ENCODE measurements at places on chromosomes 16 and 17.

DNA sequence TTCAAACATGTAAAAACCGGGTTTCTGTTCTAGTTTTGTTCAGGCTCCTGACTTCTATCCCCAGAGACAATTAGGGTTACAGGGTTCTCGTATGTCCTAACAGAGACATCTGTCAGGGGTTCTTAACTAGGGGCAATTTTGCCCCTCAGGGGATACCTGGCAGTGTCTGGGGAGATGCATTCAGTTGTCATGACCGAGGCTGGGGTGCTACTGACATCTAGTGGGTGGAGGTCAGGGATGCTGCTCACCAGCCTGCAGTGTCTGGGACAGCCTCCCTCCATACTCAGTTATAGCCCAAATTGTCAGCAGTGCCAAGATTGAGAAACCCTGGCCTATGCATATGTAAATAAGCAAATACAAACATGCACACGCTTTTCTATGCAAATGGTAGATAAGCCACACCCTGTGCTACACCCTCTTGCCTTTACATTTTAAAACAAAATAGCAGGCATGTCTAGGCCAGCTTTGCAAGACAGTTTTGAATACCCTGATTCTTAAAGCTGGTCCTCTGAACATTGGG is 37.4 kb downstream of the CLEC16A start:
- no peak for DNase-seq

DNA sequence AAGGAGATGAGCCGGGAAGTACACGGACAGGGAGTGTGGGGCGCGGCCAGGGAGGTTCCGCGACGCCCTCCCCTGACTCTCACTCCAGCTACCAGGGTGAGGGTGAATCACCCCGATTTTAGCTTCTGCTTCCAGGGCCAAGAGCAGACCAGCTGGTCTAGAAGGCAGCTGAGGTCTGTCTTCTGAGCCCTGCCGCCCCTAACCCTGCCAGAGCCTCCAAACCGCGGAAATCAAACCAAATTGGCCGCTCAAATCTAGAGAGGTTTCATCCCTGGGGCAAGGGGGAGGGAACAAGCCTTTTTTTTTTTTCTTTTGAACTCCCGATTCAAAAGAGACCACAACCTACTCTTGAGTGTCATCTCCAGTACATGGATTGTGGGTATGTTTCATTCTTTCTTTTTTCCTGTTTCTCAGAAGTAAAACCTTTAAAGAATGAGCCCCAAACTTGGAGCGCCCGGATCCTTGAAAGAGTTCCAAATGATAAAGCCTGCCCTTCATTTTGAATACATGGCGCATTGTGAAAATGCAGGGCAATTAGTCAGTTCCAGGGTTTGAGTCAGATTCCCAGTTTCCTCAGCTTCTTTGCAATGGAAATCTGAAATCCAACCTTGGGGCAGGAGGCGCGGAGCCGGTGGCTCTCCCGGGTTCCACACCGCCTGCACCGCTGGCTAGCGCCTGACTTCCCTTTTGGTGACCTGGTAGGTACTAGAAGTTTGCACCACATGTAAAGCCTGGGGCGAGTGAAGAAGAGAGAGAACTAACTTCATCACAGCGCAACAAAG is 16.5 kb upstream of the ZFHX3 start:
- DNase-seq: no peak

- DNase-seq: peak; percentile 4
These were observed 18.5 kb upstream of the AATK start for GRCh38 chr17:81184555-81184954.

DNA sequence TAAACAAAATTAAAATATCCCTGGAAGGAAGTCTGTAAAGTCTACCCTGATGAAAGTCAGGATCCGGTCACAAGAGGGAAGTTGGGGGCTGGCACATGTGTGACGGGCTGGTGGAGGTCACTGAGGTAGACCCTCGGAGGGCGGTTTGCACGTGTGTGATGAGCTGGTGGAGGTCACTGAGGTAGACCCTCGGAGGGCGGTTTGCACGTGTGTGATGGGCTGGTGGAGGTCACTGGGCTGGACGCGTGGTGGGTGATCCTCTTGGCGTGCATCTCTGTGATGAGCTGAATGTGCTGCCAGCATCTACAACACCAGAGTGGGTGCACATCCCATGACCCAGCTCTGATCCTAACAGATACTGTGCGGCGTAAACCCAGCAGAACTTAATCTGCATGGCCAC is 43.7 kb upstream of the METRNL start:
- DNase-seq: no peak

- DNase-seq: no peak
These were observed 2.8 kb downstream of the MYCBPAP start for GRCh38 chr17:50511058-50511457.

GRCh38 chr17:68301438-68301959 is 10.2 kb downstream of the ARSG start:
- DNase-seq: peak; percentile 65

- DNase-seq: no peak
These were observed 18.2 kb downstream of the CMTM4 start for GRCh38 chr16:66678337-66678736.

- DNase-seq: no peak
These were observed 4.7 kb upstream of the PIPOX start for GRCh38 chr17:29038085-29038795.

DNA sequence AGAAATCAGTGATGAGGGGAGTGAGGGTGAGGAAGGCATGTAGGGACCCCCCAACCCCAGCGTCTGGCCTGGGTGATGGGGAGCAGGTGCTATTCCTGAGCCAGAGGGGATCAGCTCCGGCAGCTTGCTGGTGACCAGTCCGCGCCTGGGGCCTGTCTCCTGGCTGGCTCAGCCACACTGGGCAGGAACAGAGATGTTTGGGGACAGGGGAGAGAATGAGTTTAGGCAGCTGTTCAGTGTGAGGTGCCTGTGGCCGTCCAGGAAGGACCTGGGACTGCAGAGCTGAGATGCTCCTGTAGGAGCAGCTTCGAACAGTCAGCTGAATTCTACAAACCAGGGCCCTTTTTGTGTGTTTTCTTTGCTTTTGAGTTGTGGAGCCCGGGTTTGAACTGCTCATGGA is 23.2 kb upstream of the SPNS2 start:
- no peak for DNase-seq

DNA sequence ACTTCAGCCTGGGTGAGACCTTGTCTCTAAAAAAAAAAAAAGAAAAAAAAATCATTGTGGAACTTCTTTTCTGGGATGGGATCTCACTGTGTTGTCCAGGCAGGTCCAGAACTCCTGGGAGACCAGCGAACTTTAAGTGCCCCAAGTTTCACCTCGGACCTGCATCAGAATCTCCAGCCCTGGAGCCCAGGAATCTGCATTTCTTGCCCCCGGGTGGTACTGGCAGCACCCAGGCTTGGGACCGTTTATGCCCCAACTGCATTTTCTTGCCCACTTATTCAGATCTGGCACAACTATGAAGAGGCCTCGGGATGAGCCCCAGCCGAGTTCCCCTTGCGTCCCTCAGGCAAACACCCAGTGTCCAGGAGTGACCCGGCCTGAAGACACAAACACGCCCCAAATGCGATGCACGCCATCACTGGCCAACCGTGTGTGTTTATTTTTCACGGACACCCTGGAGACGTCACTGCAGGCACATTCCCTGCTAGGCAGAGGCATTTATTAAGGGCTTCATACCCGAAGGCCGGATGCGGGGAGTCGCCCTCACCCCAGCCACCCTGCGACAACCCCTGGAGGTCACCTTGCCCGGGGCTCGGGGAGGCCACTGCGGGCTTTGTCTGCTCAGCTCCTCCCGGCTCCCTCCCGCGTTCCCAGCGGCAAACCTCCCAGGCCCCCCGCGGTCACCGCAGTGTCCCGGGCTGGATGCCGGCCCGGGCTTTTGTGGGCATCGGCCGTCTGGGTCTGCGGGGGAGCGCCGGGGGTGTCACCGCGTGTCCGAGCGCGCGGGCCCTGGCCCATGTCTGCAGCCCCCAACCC is 684 bp upstream of the SPIRE2 start:
- peak; percentile 33 for DNase-seq

DNA sequence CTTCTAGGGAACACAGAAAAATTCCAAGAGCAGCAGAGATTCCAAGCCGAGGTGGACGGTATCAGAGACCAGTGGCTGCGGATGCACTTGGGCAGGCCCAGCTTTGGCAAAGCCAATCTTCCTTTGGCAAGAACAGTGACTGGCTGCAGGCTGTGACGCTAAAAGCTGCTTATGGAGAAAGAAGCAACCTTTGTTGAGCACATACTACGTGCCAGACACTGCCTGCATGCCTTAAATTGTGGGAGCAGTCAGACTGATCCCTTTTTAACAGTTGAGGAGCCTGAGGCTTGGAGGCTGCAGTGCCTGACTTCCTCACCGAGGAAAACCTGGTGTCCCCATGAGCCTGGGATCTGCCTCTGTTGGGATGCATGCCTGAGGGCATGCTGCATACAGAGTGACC is 69.0 kb upstream of the AMZ2 start:
- no peak for DNase-seq

DNA sequence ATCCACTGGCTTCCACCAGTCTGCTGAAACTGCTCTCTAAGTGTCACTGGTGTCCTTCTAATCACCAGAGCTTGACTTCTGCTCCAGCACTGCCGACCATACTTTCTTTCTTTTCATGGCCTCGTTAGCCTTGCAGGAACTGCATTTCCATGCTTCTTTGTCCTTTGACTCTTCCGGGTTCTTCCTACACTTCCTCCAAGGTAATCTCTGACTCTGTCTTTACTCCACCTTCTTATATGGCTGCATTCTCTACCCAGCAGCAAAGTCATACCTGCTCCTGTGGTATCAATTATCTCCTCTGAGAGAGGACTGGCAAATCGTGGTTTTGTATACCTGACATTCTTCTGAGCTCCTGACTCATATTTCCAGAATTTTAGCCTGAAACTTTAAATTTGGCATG is 6.5 kb downstream of the HSD17B2 start:
- DNase-seq: no peak

- no peak for DNase-seq
These were observed 630.8 kb upstream of the KIF2B start for GRCh38 chr17:53191878-53192277.

Measured in NCI-H1092 treated with DMSO at 0.1 percent for 48 hours (cell line).